ENCODE measurements at places on chromosomes 7 and 10. TPM values are rescaled to one million over a fixed set of nuclear protein-coding genes. Genes with fewer than 3 reads are reported as not detected.

FAM25G gene
- total RNA-seq, result not detected

SLC18A3 gene
- not detected for total RNA-seq

YKT6 gene
- total RNA-seq, result 70.5 TPM

TET1 gene
- 3.4 TPM for total RNA-seq

H2BK1 gene
- total RNA-seq, result not detected

ACTL6B gene
- total RNA-seq, result not detected

EPO gene
- not detected for total RNA-seq

CCNY gene
- 63.0 TPM for total RNA-seq

GRCh38 chr7:119999738-120000475 lies 273.1 kb upstream of the KCND2 start:
- DNase-seq, result no peak

- DNase-seq, result peak; percentile 6
Observed at GRCh38 chr7:41731493-41732435, 28.9 kb upstream of the INHBA start.

DNA sequence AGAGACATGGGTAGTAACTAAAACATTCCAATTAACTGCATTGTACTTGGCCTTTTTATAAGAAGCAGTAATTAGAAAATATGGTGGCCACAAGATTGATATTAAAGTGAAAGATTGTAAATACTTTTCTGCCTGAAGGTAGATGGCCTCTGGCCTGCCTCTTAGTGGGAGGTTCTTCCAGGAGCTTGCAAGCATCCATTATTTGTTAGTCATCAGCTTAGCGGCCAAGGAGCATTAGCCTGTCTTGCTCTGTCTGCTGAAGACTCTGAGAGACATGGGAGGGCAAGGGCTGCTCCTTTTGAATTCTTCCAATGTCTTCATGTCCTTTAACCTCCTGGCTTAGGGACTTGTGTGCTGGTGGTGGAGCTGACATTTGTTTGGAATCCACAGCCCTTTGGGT lies 80.4 kb downstream of the TCF7L2 start:
- DNase-seq, result no peak

- DNase-seq, result no peak
Observed at GRCh38 chr7:25326501-25327156, 98.3 kb upstream of the NPVF start.

- no peak for DNase-seq
Observed at GRCh38 chr7:90274161-90274560, 29.2 kb downstream of the CFAP69 start.

- no peak for DNase-seq
Observed at GRCh38 chr10:26528048-26528447, 89.9 kb downstream of the APBB1IP start.

DNA sequence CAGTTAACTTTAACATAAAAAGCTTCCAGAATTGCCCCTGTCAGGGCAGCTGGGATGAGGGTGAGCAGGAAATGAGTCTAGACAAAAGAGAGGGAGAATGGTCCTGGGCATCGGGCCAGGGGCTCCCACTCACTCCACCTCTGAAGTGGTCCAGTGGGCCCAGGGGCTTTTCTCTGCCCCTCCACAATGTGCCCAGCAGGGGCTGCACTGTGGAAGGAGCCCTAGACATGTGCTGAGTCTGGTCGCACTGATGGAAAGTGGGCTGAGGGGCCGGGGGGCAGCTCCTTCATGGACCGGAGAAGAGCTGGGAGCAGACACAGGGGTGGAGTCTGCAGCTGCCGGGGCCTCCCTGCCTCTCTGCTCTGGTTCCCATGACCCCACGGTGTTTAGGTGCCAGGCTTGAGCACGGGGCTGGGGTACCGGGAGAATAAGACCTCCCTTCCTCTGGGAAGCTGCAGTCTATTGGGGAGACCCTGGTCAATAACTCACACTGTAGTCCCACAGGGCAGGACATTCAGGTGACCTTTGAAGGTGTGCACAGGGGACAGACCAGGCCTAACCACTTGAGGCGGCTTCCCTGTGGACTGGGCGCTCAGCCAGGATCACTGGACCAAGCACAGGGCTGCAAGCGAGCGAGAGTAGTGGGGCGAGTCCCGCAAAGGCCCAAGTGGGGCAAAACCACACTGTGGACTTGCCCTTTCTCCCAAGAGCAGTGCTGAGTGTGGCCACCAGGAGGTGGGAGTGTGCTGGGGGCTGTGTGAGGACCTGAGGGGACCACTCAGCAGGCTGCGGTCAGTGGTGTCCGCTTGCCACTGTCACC lies 6.1 kb downstream of the ADCY1 start:
- DNase-seq, result no peak

DNA sequence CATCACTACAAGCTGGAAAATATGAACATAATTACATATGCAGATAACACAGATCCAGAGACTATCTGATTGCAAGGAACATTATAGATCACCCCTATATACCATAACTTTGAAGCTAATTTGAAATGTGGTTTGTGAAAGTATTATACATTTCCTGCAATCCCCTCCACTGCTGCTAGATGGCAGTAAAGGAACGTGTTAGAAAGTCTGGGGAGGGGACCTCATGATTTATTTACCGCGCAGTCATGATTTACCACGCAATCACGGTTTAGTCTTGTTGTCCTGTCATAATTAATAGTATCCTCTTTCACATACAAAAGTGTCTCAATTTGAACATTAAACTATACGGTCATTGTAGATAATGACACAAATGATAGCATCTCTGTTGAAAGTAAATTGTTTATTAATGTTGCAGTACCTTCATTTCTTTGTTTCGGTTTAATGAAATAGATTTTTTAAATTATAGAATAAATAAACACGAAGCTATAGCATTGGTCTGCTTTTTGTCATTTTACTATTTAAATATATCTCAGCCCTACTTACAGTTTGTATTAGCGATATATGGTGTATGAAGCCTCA lies 145.3 kb upstream of the PRSS1 start:
- peak; percentile 73 for DNase-seq

DNA sequence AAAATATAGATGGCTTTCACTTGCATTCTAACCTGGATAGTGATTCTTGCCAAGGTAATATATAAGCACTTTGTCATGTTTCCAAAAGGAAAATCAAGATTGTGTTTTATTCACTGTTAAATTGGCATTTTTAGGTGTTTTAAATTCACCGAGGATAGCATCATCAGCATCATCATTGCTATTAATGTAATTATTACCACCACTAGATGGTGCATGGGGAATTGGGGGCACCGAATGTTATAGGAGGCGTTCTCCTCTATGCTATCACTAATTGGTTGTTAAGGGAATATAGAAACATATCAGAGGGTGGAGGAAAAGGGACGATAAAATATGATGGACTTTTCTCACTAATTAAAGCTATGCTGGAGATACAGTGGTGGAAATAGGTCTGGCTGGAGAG lies 95.5 kb downstream of the CELF2 start:
- peak; percentile 38 for DNase-seq

GRCh38 chr10:132652936-132653590 lies 115.5 kb downstream of the INPP5A start:
- no peak for DNase-seq

- DNase-seq, result no peak
Observed at GRCh38 chr10:48945441-48946130, 5.9 kb upstream of the LRRC18 start.

DNA sequence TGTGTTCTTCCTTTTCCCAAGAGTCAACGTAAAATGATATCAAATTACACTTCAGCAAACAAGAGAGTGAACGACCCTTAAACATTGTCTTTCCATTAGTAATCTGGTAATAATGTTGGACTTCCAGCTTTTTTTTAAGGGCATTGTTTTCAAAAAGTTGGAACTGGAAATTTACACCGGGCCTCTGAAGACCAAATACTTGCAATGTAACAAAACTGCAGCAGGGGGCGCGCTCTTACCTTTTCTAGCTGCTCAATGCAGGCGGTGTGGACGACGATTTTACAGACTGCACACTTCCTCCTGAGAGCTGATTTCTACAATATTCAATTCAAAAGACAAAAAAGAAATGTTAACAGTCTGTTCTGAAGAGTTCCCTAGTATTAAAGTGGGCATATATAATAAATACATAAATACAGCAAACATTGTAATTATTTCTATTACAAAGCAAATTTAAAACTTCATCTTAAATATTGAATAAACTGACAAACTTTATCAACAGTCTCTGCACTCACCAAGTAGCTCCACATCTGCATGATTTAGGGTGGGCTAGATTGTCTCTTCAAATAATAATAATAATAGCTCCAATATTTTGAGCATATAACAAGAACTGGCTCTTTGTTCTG lies 190.4 kb downstream of the DGKI start:
- peak; percentile 71 for DNase-seq

DNA sequence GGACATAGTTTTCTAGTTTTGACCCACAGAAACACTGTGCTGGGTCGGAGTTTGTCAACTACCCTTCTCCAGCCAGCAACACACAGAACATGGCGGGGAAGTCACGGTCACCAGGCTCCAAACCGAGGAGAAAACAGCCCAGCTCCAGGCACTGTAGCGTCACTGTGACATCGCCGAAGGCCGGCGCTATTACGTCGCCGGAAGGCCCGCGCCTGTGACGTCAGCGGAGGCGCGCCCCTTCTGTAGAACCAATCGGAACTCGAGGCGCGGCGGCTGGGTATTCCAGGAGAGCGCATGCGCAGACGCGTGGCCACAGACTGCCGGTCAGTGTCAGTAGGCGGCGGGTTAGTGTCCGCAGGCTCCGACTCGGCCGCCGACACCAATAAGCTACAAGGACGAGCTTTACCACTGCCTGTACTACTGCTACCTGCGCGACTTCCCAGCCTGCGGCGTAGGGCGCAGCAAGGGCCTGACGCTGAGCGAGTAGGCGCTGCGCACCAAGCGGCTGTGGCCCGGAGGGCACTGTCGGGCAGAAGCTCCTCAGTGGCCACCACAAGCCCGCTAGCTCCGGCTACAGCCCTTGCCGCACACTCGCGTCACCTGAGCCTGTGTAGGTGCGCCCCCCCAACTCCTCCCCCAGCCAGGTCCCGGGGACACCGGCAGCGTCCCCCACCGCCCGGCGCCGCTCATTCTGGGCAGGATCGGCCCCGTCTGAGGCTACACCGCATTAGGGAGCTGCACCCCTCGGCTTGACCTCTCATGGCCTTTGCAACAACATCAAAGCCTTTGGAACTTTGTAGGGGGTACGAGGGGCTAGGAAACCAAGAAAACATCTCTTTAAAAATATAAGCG lies 35.1 kb upstream of the SRRM3 start:
- peak; percentile 55 for DNase-seq

- DNase-seq, result no peak
Observed at GRCh38 chr7:42156967-42157721, 79.9 kb downstream of the GLI3 start.

GRCh38 chr7:87091487-87092066 lies 32.1 kb upstream of the ELAPOR2 start:
- DNase-seq, result no peak

DNA sequence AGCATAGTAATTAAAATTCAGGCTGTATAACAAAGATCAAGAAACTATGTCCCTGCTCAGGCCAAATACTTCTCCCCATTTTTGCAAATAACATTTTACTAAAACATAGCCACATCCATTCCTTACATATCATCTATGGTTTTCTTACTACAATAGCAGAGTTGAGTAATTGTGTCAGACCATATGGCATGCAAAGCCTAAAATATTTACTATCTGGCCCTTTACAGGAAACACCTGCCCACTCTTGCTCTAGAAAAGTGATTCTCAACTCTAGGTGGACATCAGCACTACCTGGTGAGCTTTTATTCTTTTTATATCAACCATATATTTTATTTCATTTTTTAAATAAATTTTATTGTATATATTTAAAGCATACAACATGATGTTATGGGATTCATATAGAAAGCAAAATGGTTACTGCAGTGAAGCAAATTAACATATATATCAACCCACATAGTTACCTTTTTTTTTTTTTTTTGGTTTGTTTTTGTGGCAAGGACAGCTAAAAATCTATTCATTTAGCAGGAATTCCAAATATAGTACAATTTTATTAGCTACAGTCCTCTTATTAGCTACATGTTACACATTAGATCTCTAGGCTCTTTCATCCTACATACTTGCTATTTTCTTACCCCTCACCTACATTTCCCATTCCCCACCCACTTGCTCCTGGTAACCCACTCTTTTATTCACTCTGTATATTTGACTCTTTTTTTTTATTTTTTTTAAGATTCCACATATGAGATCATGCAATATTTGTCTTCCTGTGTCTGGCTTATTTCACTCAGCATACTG lies 19.6 kb downstream of the ABI1 start:
- no peak for DNase-seq

DNA sequence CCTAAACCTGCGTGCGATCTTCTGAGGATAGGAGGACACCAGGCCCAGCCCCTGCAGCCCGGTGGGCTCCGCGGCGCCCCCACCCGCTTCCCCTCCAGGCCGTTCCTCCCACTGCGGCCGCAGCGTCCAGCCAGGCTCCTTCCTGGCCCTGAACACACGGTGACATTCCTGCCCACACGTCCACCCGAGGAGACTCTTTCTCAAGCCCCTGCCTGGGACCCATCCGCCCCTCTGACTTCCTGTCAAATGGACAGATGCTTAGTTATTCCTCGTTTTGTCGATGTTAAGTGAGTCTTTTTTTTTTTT lies 32.4 kb upstream of the RNF32 start:
- no peak for DNase-seq

GRCh38 chr10:20207653-20208052 lies 391.4 kb downstream of the PLXDC2 start:
- DNase-seq, result no peak

GRCh38 chr10:88194041-88194887 lies 330.8 kb downstream of the PTEN start:
- DNase-seq, result no peak

DNA sequence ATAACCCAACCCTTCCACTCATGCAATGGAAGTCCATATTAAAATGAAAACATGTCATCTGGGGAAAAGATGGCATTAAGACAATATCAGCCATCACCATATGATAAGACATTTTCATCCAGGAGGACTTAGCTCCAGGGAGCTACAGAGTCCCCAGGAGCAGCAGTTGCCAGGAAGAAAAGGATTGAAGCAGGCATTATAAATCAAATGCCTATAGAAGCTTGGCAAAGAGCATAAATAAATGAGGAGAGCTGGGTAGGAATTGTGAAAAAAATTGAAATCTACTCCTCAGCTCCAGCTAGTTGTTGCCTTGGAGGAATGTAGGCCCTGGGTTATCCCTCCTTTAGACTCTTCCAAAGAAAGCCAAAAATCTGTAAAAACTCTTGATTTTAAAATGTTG lies 42.5 kb downstream of the FAM13C start:
- DNase-seq, result no peak

GRCh38 chr10:12438919-12439692 lies 89.8 kb downstream of the CAMK1D start:
- no peak for DNase-seq

- no peak for DNase-seq
Observed at GRCh38 chr10:25026463-25026862, 10.1 kb downstream of the THNSL1 start.
